ENCODE measurements at places on chromosomes 13 and 19. TPM values are rescaled to one million over a fixed set of nuclear protein-coding genes. Genes with fewer than 3 reads are reported as not detected.
A peak's percentile ranks its signal among the peaks of the same experiment; 100 is the strongest.

The EIF3K gene
- total RNA-seq = 724 TPM

The ANGPTL4 gene
- not detected for total RNA-seq

- no peak for DNase-seq
Measured at GRCh38 chr19:23787106-23787505, 28.4 kb upstream of the ZNF681 start.

DNA sequence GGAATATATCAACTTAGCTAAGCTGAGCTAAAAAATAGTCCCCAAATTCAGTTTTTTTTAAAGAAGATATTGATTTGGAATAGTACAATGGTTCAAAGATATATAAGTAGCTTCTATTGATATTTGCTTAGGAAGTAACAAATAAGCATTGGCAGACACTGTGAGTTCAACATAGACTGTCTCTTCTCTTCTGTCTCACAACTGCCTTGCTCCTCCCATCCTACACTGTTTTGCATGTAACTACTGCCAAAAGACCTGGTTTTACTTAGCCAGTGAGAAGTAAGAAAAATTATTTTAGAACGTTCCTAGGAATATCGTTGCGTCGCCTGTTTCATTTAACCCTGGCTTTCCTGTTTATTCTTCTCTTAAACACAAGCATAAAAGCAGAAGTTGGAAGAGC lies 859.0 kb upstream of the SPRY2 start:
- DNase-seq = no peak

DNA sequence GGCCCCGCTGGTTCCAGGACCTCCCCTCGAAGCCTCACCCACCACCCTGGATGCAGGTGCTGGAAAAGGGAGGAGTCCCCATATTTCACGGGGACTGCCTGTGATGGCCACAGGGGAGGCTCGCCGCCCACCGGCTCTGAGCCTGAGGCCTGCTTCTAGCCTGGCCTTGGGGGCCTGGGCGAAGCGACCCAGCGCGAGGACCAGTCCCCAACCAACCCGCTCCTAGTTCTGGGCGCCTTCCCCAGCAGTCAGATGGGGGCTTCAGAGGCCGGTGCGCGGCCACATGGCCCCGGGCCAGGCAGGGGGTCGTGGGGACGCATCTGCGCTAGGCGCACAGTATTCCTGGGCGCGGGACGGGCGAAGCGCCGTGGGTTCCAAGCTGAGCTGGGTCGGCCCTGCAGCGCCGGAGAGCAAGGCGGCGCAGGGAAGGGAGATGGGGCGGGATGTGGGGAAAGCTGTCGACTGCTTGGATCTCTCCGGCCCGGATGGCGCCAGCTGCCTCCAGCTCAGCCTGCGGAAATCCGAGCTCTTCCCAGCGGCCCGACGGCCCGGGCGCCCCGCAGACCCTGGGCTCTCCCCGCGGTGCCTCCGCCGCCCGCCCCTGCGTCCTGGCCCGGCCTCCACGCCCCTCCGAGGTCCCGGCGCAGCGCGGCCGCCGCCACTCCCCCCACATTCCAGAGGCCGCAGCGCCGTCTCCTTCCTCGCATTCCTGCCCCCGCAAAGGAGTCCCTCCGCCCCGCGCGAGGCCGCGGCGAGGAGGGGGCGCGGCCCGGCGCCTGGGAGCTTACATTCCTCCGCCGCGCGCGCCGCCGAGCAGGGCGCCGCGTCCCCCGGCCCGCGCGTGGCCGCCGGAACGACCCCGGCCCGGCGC lies at the start of gene WTIP:
WTIP (plus strand) TSS at position 788 of the 871 bp plus-strand sequence. CDS start 217 bp downstream, outside the sequence.
- no peak for DNase-seq

GRCh38 chr13:44142540-44142867 lies 231.1 kb upstream of the SERP2 start:
- DNase-seq = no peak

DNA sequence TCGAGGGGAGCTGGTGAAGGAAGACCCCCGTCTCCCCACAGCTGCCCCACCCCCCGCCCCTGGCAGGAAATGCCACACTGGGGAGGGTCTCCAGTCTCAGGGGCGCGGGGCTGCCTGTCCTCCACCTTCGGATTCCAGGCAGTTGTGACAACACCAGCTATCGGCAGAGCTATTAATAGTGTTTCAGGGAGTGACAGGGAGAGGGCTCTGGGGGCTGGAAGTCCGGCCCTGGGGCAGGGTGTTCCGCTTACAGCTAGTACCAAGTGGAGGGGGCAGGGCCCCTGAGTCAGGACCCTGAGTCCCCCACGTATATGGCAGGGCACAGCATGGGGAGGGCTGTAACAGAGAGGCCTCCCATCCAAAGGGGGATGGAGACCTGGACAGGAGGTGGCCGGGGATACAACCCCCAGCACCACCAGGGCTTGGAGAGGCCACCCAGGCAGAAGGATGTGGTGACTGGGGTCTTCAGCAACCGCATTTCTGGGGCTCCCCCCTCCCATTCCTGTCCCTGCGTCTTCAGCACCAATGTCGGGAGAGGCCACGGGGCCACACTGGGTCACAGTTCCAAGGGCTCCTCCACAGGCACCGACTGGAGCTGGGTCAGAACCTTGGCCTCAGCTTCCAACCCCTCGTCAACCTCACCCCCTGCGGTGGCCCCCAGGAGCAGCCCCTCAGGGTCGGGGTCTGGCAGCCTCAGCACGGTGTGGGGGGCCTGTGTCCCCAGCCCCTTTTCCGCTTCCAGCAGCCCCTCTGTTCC lies 3.9 kb downstream of the SIX5 start:
- DNase-seq = peak; percentile 0

DNA sequence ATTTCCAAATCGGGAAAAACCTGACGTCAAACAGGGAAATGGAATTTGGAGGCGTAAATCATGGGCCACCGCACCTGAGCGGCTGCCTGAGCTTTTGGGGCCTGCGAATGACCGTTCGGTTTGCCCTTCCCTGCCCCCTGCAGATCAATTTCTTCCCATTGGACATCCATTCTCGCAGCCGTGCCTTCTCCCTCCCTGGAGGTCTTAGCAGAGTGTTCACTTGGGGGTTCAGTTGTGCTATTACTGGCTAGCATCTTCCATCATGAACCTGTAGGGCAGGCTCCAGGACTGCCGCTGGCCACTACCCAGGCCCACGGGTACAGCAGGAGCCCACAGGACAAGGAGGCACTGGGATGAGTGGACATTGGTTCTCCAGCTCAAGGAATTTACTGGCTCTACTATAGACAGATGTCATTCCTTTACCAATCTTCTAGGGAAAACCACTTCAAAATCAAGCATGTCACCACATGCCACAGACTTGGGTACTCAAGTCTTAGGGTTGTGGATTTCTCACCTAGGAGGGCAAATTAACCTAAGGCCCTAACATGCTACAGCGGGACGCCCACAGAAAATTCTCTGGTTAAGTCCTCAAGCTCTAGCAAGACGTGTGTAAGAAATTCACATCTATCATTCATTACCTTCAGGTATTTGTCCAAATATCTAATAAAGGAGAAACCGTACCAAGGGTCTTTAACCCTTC lies 75.5 kb downstream of the COL4A1 start:
- DNase-seq = no peak

DNA sequence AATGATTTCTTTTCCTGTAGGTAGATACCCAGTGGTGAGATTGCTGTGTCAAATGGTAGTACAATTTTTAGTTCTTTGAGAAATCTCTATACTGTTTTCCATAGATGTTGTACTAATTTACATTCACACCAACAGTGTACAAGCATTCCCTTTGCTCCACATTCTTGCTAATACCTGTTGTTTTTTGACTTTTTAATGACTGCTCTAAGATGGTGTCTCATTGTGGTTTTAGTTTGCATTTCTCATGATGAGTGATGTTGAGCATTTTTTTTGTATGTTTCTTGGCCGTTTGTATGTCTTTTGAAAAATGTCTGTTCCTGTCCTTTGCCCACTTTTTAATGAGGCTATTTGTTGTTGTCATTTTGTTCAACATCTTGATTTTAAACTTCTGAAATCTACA lies 103.3 kb downstream of the DGKH start:
- DNase-seq = no peak

DNA sequence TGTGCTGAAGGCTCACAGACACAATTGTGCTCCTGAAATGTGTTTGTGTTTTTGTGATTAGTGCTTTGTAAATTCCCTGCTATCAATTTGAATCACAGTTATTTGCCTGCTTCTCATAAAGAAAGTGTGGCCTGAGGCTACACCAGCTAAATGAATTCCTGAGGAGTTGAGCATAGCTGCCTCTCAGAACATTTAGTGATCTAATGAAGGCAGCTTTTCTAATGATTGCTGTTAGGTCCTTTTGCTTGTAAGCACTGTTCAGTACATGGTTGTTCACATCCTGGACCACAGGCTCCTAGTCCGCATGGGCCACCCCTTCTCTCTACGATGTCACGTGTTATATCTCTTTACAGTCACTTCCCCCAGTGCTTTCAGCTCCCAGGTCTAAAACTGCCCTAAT lies 238.2 kb downstream of the B3GLCT start:
- no peak for DNase-seq

GRCh38 chr13:97866346-97866745 lies 87.1 kb upstream of the IPO5 start:
- no peak for DNase-seq

- DNase-seq = peak; percentile 92
Measured at GRCh38 chr19:33302175-33302973, at the start of gene CEBPA. TSS of gene CEBPA (minus strand) at chr19:33302534. CDS start at chr19:33302414, 120 bp downstream.

- DNase-seq = no peak
Measured at GRCh38 chr19:17703824-17704463, 15.3 kb upstream of the MAP1S start.

DNA sequence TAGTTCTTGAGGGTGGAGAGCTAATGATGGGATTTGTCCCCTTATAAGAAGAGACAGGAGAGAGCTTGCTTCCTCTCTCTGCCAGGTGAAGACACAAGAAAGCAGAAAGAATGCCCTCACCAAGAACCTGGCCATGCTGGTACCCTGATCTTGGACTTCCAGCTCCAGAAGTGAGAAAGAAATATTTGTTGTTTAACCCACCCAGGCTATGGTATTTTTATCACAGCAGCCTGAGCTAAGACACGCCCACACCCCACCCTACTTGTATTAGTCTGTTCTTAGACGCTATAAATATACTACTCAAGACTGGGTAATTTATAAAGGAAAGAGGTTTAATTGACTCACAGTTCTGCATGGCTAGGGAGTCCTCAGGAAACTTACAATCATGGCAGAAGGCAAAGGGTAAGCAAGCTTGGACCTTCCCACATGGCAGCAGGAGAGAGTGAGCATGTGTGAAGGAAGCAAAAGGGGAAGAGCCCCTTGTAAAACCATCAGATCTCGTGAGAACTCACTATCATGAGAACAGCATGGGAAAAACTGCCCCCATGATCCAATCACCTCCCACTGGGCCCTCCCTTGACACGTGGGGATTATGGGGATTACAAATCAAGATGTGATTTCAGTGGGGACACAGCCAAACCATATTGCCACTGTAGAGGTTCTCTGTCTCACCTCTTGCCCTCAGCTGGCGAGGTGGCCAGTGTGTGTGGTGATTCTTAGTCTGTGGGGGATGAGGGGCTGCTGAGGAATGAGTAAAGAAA lies 57.4 kb upstream of the RCBTB2 start:
- DNase-seq = peak; percentile 65
